ENCODE measurements at places on chromosomes 6 and 20.

GRCh38 chr6:70221025-70221714, 81.7 kb downstream of the COL9A1 start:
- no peak for DNase-seq

- no peak for DNase-seq
Measured at GRCh38 chr20:22529150-22530019, 55.0 kb downstream of the FOXA2 start.

- DNase-seq = no peak
Measured at GRCh38 chr6:56475736-56476457, 166.8 kb downstream of the DST start.

GRCh38 chr20:39016506-39016905, 54.4 kb downstream of the DHX35 start:
- DNase-seq = no peak

DNA sequence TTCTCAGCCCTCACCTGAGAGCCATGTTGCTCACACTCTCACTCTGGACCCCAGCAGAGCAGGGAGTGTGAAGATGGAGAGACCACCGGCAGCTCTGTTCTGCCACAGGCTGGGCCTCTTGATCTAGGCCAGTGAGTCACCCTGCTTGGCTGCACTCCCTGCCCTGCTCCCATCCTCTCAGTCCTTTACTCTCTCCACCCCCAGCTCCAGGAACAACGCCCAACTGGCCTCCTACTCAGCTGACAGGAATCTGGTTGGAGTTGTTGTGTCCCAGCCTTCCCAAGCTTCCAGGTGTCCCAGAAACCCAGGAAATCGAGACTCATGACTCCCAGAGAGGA, at the start of gene PSORS1C1:
TSS of gene PSORS1C1 (plus strand) at position 260 of the 338 bp plus-strand sequence. CDS start 14,833 bp downstream, outside the sequence.
- DNase-seq = no peak
